Pancreas (tissue), 10 donors: ENCODE measurements at places on chromosomes 4 and X. TPM values are rescaled to one million over a fixed set of nuclear protein-coding genes. Genes with fewer than 3 reads are reported as not detected.

GRCh38 chrX:155535866-155536265 lies 76.9 kb downstream of the TMLHE start:
- DNase-seq, result no peak

- DNase-seq, result no peak
These were observed 29.1 kb downstream of the DHRSX start for GRCh38 chrX:2471641-2472040.

DNA sequence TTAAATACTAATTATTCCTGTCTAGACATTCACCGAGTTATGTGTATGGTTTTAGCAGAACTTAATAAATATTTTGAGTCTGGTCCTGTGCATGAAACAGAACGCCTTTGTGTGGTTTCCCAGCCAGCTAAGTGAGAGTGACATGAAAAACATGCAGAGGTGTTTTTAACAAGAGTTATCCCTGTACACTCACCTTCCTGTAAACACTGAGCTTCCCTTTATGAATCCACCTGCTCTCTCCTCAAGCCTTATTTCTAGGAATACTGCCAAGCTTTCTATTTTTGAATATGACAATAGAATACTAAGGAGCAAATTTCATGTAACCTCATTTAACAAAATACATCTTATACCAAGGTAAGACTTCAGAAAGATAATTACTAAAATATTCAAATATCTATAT lies 270.3 kb upstream of the CTSO start:
- DNase-seq, result no peak

Gene SLC25A53
- 4.1 TPM for total RNA-seq

GRCh38 chr4:132123870-132124623 lies 1025.0 kb upstream of the PCDH10 start:
- DNase-seq, result no peak

GRCh38 chr4:113823291-113823659 lies 61.7 kb upstream of the CAMK2D start:
- DNase-seq, result no peak

GRCh38 chr4:64781737-64782326 lies 372.6 kb upstream of the TECRL start:
- DNase-seq, result no peak

DNA sequence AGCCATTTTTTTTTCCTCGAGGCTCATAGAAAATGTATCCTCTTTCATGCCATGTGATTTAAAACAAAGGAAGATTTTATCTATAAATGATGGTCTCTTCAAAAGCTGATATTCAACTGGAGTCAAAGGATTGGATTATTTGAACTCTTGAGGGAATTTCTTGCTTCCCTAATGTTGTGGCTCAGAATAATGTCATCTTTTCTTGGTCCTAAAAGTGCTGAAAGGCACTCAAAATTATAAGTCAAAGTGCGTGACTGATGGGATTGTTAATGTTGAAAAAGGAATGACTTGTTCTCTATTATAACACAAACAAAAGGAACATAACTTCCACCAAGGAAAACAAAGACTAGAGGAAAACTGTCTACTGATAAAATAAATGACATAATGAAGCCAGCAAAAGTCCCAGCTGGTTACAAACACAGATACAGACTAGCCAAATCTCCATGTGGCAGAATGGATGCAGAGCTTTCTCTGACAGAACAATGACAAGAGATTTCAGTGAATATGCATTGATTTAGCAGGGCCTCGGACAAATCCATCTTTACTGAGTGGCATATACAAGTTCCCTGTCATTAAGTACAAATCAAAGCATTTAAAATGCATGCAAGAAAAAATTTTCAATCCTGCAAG lies 552.6 kb downstream of the GBA3 start:
- DNase-seq, result no peak

Gene CENPI
- 0.43 TPM for total RNA-seq

GRCh38 chr4:142126890-142127497 lies 490.6 kb downstream of the IL15 start:
- no peak for DNase-seq

Gene CACNA1F
- 0.03 TPM for total RNA-seq

Gene SRPK3
- 0.20 TPM for total RNA-seq

DNA sequence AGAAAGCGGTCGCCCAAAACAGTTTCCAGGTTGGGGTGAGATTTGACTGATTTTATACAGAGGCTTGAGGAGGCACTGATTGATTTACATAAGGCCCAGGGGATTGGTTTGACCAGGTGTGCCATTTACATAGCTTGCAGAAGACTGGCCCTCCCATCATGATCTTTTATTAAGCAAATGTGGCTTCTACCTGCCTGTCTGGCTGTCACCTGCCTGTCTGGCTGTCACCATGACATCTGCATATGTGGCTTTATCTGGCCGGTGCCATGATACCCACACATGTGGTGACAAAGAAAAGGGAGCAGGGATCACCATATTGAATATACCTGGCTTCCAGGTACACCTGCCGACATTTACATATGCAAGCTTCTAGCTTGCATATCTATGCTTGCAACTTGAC lies 17.0 kb upstream of the CDS1 start:
- DNase-seq, result no peak

DNA sequence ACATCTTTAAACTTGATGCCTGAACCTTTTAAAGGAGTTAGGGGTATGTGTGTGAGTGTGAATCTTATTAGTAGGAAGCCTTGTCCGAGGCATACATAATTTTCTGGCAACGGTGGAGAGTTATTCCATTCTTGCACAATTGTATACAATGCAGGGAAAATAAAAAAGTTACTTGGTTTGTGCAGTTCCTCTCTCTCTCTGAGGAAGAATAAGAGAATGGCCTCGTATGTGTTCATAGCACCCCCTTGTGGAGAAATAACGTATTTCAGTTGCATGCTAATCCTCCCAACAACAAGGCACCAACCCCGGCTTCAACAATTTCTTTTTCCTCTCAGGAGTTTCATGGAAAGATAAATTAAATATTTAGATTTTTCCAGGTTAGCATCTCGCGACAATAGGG lies 33.7 kb upstream of the FGF13 start:
- no peak for DNase-seq

DNA sequence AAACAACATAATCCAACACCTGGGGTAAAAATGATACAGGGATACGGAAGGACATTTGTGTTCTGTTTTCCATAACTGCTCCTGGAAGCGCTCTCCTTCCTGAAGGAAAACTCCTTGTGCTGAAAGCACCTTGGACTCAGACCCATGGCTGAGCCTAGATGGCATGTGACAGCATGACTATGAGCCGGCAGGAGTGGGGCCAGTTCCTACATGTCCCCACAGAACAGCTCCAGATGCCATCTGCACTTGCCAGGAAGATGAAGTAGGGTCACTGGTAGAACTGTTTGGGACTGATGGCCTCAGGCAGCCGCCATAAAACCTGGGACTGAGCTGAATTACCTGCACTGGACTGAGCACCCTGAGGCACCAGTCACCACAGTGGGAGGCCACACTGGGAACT lies 56.0 kb upstream of the BCLAF3 start:
- DNase-seq, result no peak

GRCh38 chr4:129379429-129379828 lies 283.5 kb downstream of the C4orf33 start:
- DNase-seq, result no peak

GRCh38 chr4:176367771-176368465 lies 48.2 kb downstream of the SPCS3 start:
- DNase-seq, result no peak

GRCh38 chr4:74376888-74377483 lies 12.0 kb downstream of the EREG start:
- DNase-seq, result no peak

- DNase-seq, result no peak
These were observed 13.3 kb downstream of the HNRNPD start for GRCh38 chr4:82360298-82361177.

DNA sequence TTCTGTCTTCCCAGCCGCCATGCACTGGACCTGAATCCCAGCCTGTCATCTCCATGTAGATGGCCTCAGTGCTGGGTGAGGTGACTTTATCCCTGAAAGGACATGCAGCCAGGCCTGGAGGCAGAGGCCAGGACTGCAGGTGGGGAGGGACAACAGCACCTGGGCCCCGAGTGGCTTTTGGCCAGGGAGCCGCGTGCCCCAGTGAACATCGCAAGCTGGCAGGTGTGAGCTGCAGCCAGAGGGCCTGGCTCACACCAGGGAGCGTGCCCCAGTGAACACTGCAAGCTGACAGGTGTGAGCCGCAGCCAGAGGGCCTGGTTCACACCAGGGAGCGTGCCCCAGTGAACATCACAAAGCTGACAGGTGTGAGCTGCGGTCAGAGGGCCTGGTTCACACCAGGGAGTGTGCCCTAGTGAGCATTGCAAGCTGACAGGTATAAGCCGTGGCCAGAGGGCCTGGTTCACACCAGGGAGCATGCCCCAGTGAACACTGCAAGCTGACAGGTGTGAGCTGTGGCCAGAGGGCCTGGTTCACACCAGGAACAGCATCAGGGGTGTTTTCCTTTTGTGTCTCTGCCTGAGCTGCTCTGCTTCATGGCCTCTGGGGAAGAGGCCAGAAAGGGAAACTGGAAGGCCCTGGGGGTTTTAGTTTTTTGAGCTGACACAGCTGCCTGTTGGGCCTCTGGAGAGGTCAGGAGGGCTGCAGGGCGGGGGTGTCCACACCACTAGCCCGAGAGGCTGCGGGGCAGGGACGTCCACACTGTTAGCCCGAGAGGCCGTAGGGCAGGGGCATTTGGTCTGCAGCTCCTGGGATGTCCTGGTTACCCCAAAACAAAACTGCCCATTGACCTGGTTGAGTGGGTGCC lies 22.7 kb upstream of the PSAPL1 start:
- DNase-seq, result no peak

Gene KIAA1210
- total RNA-seq, result not detected

GRCh38 chr4:44791831-44792230 lies 65.5 kb upstream of the GNPDA2 start:
- DNase-seq, result no peak

DNA sequence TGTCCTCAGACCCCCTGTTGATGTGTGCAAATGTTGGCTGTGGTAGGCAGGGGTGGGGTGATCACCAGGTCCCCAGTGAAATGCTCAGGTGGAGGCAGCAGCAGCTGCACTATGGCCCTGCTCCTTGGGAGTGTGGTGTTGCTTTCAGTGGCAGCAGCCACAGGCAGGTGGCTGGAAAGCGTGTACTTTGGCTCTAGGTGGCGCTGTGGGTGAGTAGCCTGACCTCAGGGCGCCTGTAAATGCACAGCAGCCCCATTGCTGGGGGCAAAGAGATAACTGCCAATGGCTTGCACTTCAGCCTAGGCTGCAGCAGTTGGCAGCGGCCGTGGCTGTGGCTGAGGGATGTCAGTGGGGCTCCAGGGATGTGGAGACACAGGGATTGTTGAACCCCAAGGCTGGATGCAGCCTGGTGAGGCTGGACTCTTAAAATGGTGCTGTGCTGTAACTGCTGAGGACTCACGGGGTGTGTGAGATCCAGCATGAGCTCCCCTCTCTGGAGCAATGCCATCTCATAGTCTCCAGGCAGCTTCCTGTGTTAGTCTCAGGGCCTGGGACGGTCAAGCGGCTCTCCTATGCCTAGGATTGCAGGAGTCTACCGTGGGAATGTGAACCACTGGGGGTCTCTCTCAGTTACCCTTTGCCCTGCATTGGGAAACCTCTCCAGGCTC lies 421.7 kb upstream of the HTR2C start:
- DNase-seq, result peak; percentile 31

DNA sequence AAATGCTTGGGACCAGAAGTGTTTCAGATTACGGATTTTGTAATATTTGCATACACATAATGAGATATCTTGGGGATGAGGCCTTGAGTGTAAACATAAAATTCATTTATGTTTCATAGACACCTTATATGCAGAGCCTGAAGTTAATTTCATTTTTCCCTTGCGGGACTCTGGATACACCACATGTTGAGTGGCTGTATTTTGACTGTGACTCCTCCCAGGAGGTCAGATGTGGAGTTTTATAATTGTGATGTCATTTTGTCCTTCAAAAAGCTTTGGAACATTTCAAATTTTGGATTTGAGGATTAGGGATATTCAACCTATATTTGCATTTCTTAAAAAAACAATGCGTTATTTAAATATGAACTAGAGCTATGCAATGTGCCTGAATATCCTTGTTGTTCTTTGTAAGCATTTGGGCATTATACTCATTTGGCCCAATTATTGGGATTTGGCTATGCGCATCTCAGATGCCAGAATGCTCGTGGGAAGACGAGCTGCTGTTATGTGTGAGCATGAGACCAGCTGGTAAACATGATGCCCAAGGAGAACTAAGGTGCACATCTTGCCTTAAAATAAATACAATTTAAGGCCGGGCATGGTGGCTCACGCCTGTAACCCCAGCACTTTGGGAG lies 223.0 kb upstream of the STS start:
- DNase-seq, result no peak

Gene TLR2
- 16.0 TPM for total RNA-seq

DNA sequence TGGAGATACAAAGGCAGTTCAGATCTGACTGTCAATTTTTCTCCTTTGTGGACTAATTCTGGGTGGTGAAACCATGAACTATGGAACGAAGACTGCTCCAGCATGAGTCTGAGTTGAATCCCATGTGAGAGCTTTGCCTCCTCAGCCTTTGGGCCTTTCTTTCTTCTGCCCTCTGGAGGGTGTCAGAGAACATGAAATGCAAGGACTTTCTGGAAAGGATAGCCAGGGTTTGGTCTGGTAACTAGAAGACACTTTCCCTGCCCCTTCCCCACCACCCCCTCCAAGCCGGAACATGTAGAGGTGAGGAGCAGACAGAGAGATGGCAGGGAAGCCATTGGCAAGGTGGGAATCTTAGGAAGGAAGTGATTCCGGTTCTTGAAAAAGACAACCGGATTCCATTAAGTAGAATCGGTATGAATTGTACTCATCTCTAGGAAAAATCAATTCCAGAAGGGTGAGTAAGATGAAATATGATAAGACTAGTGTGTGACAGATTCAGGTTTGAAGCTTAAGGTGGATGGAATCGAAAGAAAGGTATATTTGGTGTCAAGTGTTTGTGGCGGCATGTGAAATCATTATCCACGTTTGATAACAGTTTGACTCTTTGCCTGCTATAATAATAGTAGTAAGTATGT lies 19.0 kb downstream of the FHL1 start:
- no peak for DNase-seq

Gene PNMA6A
- 0.37 TPM for total RNA-seq

GRCh38 chrX:9864011-9864410 lies 77.8 kb downstream of the SHROOM2 start:
- no peak for DNase-seq

Gene RELL1
- 17.1 TPM for total RNA-seq

DNA sequence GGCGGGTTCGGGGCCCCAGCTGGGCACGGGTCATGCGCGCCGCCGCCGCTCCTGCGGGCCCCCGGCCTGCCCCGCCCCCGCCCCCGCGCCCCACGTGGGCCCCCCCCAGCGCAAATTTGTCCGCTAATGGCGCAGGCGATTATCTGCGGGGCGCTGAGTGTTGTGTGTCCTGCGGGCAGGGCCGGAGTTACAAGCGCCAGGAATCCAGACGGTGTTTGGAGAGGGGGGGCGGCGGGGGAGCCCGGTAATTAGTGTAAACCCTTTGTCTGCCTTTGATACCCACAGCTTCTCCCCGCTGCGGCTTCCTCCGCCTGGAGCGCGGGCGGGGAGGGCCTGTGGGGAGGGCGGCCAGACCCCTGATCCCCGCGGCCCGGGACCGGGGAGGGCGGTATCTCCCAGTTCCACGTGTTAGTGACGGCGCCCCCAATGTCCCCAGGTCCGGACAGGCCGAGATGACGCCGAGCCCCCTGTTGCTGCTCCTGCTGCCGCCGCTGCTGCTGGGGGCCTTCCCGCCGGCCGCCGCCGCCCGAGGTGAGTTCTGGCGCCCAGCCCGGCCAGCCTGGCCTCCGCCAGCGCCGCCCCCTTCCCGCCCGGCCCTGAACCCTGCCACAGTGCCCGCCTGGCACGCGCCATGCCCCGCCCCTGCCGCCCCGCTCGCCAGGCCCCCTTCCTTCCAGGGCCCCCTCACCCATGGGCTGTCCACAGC lies 761 bp downstream of the FGFRL1 start:
- peak; percentile 81 for DNase-seq

- DNase-seq, result peak; percentile 37
These were observed 37.6 kb downstream of the WFS1 start for GRCh38 chr4:6307230-6307629.

Gene GUCY1A1
- 26.4 TPM for total RNA-seq
